ENCODE measurements at places on chromosomes 1 and 21.

DNA sequence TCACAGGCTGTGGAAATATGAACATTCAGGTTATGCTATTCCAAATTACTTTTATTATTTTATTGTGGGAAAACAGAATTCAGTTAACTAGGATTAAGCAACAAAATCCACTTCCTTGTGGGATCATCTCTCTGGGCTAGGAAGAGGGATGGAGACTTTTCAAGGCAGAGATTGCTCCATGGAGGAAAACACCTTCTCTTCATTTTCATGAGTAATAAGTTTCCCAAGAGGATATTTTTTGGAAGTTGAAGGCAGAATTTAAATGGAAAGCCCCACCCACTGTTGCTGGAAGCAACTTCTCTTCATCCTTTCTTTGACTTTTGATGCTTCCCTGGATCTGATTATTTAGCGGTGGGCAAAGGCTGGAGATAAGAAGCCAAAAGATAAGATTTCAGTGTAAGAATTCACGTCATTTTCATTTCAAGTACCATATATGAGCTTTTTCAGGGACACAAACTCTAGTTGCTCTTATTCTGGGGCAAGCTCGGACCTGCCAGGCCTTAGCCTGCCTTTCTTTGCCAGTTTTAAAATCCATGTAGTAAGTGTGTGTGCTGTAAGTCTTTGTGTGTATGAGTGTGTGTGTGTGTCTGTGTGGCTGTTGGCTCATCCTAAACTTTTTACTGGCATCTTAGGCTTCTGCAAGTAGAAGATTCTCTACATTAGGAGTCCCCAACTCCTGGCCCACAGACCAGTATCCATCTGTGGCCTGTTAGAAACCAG lies 11.7 kb upstream of the IL24 start:
- DNase-seq: no peak

GRCh38 chr21:31326522-31327242 lies 17.4 kb downstream of the TIAM1 start:
- DNase-seq: no peak

DNA sequence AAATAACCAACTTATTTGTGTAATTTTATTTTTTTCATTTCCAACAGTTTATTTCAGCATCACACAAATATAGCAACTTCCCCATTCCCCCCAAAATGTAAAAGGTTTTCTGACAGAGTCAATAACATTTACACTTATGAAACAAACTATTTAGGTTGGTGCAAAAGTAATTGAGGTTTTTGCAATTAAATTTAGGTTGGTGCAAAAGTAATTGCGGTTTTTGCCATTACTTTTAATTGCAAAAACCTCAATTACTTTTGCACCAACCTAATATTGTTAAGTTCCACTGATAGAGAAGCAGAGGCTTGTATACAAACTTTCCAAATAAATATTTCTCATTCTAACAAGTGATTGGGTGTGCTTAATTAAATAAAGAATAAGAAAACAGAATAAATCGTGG lies 270.9 kb upstream of the DUSP10 start:
- no peak for DNase-seq

GRCh38 chr1:184199438-184200085 lies 148.0 kb downstream of the TSEN15 start:
- DNase-seq: no peak

DNA sequence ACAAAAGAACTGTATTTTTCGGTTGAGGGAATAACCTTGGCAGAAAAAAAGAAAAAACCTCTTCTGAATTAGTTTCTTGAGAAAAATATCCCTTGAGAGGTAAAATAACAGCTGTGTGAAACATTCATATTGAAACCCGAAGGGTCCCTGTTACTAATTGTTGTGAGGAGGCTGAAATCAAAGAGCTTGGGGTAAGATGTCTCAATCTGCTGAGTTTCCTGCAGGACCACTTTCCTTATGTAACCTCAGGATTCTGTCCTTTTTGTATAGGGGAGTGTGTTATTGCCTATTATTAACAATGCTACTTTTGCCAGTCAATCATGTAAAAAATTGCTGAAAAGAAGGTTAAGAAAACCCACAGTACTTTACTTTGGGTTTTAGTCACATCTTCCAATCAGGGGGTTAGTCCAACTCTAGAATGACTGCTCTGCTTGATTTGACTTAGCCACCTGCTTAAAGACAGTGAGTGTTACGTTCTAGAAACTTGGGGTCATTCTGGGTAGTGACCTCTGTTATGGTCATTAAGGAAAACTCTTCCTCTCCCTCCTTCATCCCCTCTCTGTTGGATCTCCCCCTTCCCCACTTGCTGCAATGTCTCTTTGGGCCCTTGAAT lies 138.8 kb downstream of the GIPC2 start:
- no peak for DNase-seq

DNA sequence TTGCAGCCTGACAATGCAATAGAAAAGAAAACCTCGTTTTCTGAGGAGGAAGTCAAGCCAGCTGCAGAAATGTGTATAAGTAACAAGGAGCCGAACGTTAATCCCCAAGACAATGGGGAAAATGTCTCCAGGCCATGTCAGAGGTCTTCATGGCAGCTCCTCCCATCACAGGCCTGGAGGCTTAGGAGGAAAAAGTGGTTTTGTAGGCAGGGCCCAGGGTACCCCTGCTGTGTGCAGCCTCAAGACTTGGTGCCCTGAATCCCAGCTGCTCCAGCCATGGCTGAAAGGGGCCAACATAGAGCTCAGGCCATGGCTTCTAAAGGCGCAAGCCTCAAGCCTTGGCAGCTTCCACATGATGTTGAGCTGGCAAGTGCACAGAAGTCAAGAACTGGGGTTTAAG lies 78.0 kb upstream of the HOOK1 start:
- DNase-seq: no peak

- no peak for DNase-seq
Measured at GRCh38 chr1:178937695-178938094, 66.8 kb upstream of the ANGPTL1 start.
